ENCODE measurements at places on chromosomes 7 and 10.

GRCh38 chr10:31134311-31134952 lies 102.8 kb upstream of the ZNF438 start:
- DNase-seq: peak; percentile 74

DNA sequence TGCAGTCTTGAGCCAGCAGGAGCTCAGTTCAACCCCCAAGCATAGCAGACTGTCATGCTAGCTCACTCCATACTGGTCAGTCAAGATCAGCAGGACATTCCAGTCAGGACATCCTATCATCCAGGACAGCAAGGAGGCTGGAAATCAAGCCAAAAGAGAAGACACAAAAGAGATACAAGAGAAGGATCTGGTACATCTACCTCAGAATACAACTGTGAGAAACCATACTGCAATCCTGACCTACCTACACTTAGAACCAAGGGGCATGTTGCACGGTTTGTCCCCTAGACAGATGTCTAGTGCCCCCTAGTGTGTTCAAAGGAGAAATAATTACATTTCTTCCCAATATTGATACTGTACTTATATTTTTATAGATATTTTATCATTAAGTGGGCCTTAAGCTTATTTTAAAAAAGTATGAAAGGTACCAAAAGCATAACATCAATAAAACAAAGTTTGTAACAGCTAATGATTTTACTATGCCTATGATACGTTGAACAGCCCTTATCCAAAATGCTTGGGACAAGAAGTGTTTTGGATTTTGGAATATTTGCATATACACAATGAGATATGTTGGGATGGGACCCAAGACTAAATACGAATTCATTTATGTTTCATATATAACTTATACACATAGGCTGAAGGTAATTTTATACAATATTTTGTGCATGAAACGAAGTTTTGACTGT lies 26.7 kb downstream of the ERCC6 start:
- peak; percentile 49 for DNase-seq

DNA sequence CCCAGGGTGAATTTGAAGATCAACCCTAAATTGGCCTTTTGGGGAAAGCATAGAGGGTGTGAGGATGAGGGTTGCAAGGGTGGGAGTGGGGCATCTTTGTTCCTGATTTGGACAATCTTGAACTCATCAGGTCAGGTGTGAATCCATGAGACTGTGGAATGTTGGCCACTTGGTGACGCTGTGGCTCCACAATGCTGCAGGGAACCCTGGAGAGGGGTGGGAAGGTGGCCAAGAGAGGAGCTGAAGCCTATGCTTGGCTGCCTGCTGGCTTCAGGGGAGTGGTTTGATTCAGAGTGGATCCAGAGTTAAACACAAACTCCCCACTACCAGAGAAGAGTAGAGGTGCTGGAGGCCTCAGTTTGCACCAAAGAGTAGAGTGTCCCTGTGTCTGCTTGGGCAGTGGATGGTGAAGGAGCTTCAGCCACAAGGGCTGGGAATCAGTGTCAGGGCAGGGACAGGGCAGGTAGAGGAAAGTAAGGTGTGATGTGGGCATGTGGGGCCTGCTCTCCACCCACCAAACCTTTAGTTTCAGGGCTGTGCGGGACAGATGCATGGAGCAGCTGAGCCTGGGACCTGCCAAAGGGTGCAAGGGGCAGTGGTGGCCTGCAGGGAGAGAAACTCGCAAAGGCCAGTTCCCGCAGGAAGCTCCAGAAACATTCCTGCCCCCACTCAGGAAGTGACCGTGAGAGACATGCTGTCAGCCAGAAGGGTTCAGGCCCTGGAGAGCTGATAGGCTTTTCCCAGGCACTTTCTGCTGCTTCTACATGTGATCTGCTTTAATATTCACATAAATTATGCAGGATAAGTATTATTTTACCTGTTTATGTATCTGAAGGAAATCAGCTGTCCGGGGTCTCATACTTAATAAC lies 81.0 kb upstream of the PRSS58 start:
- DNase-seq: peak; percentile 26

DNA sequence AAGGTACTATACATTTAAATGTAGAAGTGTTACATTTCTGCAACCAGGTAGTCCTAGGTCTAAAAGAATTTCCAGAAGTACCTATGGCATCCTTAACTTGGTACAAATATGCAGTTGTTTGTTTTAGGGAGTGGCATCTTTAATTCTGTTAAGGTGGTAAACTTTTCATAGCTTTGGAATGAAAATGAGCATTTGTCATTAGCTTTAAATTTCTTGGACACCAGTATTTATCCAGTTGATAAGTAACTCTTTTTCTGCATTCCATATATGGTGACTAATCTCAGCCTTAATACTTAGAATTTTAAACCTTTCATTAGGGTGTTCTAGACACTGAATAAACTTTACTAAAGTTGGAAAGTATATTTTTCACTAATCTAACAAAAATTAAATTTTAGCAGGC lies 10.8 kb downstream of the SLF2 start:
- no peak for DNase-seq

- DNase-seq: peak; percentile 46
These were observed 51.6 kb downstream of the PRLHR start for GRCh38 chr10:118543714-118544400.

All from adipocyte (in vitro differentiated cells).